Tibial nerve (tissue), 4 donors: ENCODE measurements at places on chromosomes 16 and 17.

- no peak for DNase-seq
Measured at GRCh38 chr16:54509456-54509855, 222.9 kb upstream of the IRX3 start.

DNA sequence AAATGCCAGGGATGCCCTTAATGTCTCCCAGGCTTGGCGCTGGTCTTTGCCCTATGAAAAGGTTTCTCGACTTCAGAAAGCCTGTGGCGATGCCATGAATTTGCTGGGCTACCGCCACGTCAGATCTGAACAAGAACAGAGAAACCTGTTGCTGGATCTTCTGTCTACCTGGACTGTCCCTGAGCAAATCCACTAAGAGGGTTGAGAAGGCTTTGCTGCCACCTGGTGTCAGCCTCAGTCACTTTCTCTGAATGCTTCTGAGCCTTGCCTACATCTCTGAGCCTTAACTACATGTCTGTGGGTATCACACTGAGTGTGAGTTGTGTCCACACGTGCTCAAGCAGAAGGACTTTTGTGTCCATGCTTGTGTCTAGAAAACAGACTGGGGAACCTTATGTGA is 11.4 kb downstream of the CHST4 start:
- DNase-seq: no peak

GRCh38 chr16:11329891-11330290 is 15.4 kb upstream of the RMI2 start:
- DNase-seq: no peak

GRCh38 chr16:80623376-80623775 is 82.6 kb downstream of the DYNLRB2 start:
- no peak for DNase-seq
